ENCODE measurements at places on chromosomes 6 and 20.

- DNase-seq = no peak
Observed at GRCh38 chr20:10524643-10525042, 89.5 kb downstream of the SLX4IP start.

DNA sequence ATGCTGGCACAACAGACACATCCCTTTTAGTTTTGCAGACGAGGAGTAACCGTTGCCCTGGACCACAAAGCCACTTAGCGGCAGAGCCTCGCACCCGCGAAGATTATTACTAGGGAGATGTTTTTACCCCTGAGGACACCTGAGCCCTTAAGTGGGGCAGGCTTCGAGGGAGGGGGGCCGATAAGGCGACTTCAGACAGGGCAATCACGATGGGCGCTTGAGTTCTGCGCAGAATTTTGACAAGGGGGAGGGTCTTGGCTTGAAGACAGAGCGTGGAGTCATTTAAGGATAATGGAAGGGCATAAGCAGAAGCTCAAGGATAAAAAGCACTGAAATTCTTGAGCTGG is 650 bp upstream of the TTK start:
- DNase-seq = peak; percentile 75

GRCh38 chr20:53569606-53570307 is 23.9 kb downstream of the ZNF217 start:
- no peak for DNase-seq

DNA sequence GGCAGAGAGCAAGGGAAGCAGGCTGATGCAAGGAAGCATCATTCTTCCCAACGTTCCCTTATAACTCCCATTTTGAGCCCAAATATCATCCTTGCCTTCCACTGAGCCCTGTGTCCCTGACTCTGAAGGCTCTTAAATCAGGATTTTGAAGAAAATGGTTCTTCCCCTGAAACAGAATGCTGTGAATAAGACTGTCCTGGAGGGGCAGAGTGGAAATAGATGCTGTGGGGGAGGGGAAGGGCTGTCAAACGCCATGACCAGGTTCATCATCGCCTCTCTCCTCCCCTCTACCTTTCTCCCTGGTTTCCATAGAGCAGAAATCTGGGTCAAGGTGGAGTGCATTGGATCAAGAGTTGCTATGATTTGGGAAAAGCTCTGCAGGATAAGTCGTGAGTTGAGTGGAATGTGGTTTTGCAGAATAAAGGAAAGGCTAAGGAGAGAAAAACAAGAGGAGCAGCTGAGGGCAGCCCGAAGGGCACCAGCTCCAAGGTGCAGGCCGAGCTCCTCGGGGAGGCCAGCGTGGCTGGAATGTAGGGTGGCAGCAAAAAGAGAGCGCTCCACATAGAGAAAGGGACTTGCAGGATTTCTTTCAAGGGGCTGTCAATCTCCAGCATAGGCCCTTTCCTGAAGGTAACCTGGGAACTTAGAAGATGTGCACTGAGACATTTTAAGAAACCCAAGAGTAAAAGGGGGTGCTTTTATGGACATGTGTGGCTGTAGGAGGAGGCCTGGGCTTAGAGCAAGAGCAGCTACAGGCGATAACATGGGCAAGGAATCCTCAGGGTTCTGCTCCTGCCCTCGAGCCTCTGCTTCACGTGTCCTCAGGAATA is 120.8 kb upstream of the CDYL start:
- DNase-seq = no peak

DNA sequence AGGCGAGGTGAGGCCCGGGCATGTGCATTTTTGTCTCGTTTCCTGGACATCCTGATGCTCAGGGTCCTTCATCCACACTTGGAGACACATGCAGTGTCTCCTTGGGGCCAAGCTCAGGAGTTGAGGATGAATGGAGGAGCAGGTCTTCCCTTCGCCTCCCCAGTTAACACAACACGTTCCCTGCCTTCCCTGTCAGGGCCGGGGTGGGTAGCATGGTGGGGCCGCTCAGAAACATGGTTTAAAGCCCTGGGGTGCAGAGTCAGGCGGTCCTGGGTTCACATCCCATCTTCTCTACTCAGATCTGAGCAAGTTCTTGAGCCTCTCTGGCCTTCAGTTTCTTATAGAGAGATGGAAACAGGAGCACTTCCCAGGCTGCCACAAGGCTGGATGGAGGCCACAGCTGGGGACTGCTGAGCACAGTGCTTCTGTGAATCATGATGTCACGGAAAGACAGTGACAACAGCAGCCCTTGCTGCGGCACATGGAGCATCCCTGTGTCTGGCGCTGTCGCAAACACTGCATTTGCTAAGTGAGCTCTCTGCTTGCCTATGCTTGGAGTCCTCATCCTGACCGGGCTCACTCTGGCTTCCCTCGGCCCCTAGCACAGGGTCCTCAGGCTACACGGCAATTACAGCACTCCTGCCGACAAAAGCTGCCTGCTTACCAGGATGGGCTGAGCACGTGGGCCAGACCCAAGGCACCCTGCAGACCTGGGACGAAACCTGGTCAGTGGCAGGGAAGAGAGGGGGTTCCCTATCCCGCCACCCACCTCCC is 45.6 kb upstream of the STX16 start:
- DNase-seq = no peak

GRCh38 chr6:109009962-109010704 is 84.5 kb downstream of the SESN1 start:
- DNase-seq = no peak

GRCh38 chr6:144336900-144337299 is 51.8 kb downstream of the UTRN start:
- no peak for DNase-seq

DNA sequence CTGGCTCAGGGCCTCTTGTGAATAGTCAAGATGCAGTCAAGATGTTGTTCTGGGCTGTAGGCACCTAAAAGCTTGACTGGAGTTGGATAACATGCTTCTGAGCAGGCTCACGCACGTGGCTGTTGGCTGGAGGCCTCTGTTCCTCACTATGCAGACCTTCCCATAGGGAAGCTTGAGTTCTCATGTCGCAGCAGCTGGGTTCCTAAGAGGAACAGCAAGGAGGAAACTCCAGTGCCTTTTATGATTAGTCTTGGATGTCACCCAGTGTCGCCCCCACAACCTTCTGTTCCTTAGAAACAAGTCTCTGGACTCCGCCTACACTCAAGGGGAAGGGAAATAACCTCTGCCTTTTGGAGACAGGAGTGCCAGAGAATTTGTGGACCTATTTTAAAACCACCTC is 210.7 kb downstream of the BCAS1 start:
- peak; percentile 13 for DNase-seq

GRCh38 chr6:32116674-32117073 is 7.5 kb upstream of the TNXB start:
- no peak for DNase-seq

GRCh38 chr6:90547991-90548390 is 38.9 kb downstream of the MAP3K7 start:
- DNase-seq = no peak

- DNase-seq = no peak
Observed at GRCh38 chr6:94902974-94903628, 674.2 kb upstream of the MANEA start.

GRCh38 chr6:127338936-127339335 is 4.5 kb downstream of the ECHDC1 start:
- no peak for DNase-seq

- no peak for DNase-seq
Observed at GRCh38 chr6:41426438-41426851, 91.0 kb downstream of the NCR2 start.

Measured in MV-4-11 (cell line).